ENCODE measurements at places on chromosomes 5 and 9.

DNA sequence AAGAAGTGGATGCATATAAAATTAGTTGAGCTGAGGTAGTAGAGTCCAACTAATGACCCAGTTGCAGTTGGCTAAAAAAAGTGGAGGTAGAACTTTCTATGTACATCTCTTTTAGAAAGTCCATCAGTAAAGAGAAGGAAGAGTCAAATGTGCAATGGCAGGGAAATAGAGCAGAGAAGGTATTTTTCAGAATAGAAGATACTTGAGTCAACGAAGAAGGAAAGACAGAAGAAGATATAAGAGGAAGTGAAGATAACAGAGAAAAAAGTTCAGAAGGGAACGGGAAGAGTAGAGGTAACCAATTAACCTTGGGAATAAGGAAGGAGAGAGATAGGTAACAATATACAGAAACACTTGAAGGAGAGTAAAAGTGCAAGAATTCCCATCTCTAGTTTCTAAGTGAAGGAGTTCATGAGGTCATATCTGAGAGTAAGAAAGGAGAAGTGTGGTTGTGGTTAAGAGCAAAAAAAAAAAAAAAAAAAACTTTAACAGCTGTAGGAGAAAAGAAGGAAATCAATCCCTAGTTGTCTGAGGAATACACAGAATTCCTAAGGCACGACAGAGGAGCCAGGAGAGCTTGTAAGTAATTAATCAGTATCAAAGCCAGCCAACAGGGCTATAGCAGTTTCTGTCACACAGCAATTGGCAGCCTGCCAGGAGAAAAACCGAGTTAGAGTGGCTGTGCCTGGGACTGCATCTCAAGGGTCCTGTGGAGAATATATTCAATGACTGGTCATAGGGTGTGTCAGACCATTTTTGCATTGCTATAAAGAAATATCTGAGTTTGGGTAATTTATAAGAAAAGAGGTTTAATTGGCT, 61.0 kb downstream of the ARL15 start:
- no peak for DNase-seq

DNA sequence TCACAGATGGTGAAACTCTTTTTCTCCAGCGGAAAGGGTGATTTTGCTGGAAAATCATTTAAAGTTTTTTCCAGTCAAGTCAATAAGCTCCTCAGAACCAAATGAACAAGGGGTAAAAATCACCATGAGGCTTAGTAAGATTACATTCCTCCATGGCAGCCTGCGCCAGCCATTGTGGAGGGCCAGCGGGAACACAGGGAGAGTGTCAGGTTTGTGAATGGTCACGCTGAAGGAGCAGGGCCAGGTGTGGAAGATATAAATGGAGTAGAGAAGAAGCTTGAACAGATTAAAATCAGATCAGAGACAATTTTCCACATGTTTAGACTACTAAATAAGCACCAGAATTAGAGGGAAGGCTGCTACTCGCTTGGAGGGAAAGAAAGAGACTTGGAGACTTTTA, 208.8 kb downstream of the NR3C1 start:
- no peak for DNase-seq

GRCh38 chr9:132192728-132193127, 30.9 kb downstream of the NTNG2 start:
- no peak for DNase-seq

DNA sequence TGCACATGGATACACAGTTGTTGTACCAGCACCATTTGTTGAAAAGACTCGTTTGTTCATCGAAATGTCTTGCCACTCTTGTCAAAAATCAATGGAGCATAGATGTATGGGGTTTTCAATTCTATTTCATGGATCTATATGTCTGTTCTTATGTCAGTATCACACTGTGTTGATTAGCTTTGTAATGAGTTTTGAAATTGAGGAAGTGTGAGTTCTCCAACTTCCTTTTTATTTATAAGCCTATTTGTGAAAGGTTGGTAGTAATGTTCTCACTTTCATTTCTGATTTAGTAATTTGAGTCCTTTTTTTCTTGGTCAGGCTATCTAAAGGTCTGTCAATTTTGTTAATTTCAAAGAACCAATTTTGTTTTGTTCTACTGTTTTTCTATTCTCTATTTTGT, 26.1 kb downstream of the ZNF510 start:
- no peak for DNase-seq

DNA sequence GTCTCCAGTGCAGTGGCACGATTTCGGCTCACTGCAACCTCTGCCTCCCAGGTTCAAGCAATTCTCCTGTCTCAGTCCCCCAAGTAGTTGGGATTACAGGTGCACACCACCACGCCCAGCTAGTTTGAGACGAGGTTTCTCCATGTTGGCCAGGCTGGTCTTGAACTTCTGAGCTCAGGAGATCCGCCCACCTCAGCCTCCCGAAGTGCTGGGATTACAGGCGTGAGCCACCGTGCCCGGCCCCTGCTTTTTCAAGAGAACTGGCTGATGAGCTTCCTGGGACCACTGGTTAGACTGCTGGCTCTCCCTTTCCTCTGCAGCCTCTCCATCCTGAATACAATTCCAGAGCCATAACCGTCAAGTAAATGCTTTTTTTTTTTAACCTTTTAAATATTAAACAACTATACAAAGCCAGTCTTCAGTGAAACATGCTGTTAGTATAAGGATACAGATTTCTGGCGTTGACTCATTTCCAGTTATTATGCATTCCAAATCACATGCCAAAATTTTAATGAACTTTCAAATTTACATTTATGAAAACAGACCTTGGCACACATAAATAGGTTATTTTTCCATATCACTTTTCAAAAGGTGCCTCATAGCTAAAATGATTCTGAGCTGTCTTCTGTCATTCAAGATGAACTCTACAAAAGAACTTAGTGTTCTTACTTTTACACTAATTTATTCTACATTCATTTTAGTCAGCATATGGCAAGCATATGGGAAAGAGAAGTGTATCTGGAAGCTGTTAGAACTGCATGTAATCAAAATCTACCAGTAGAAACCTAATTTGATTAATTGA, 116.0 kb downstream of the MLLT3 start:
- DNase-seq = no peak
